ENCODE measurements at places on chromosomes 7 and 10. TPM values are rescaled to one million over a fixed set of nuclear protein-coding genes. Genes with fewer than 3 reads are reported as not detected.

DNA sequence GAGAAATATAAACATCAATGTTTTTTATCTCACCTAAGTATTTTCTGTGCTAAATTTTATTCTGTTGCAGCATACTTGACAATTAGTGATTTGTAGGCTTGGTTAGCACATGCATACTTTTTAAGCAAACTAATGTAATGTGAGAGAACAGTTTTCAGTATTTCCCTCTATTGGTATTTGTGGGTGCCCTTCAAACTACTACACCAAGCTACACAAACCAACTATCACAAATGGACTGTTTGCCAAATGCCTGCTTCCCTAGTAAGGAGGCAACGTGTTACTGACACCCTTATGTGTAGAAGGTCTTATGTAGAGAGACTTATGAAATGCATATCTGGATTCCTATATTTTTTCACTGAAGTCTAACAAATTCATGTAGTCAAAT, 98.4 kb upstream of the FZD1 start:
- DNase-seq: no peak

DNA sequence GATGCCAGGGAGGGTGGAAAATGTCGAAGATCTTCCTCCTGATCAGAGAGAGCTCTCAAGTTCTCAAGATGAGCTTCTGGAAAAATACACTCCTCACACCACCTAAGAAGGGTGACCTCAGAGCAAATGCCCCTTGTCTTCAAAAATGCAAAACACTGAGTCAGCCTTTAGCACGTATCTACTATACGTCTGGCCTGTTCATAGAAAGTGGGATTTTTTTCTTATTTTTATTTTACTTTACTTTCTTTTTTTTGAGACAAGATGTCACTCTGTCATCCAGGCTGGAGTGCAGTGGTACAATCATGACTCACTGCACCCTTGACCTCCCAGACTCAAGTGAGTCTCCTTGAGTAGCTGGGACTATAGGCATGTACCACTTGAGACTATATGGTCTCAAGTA, 57.1 kb downstream of the AFAP1L2 start:
- DNase-seq: no peak

DNA sequence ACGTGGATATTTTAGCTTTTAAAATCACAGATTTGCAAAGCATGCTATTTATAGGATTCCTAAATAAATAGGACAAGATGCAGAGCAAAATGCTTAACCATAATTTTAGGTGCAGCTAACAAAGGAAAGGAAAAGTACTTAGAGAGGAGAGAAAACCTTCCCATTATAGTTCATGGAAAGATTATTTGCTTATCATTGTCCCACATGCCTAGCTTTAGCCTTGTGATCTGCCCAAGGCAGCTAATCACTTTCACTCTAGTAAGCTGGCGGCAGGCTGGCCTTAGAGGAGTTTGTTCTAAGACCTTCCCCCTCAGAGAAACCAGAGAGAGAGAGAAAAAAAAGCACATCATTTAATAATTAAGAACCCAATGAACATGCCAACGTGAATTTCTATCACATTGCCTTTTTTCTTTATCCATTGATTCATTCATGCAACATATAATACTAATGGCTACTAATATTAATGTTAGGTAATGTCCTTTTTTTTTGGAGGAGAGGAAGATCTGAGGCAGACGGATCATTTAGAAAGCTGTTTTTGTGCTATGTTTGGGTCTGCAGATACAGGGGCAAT, 274.6 kb downstream of the ARL4A start:
- no peak for DNase-seq

The RPEL1 gene
- total RNA-seq: not detected

The MET gene
- total RNA-seq: 2.5 TPM
